ENCODE measurements at places on chromosomes 2 and 18.

DNA sequence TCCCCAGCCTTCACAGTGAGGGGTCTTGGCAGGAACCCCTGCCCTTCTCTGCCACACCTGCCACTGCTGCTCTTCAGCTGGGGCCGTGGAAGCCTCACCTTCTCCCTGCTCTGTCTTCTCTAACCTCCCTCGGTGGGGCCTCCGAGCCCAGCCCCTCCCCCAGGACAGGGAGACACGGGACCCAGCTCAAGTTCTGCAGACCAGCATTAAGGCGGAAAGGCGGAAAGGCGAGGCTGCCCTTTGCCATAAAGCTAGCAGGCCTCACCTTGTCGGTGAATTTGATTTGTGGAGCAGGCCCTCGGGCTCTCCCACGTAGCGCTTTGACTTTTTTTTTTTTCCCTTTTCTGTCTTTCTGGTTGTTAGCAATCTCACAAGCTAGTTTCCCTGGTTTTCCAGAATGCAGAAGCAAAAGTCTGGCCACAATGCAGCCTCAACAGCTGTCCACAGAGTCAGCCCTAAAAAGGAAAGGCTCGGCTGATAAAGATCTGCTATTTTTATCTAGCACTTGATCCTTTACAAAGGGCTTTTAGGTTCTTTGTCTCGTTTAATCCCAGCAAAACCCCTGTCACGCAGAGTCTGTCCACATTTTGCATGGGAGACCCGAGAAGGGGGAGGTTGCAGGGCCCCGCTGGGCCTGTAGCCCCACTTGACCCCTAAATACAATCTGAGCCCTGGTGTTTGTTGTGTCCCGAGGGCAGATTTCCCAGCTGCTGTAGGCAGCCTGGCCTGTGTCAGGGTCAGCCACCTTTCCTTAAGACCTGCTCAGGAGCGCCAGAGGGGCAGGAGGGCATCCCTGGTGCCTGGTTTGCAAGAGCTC lies 6.0 kb downstream of the ITM2C start:
- DNase-seq: no peak

GRCh38 chr2:9310798-9311197 lies 104.2 kb downstream of the ASAP2 start:
- DNase-seq: no peak

GRCh38 chr18:47558110-47558750 lies 306.8 kb upstream of the SKOR2 start:
- no peak for DNase-seq

- DNase-seq: no peak
Observed at GRCh38 chr2:191631754-191632153, 46.2 kb upstream of the NABP1 start.

GRCh38 chr18:78080761-78081160 lies 831.1 kb downstream of the GALR1 start:
- no peak for DNase-seq

DNA sequence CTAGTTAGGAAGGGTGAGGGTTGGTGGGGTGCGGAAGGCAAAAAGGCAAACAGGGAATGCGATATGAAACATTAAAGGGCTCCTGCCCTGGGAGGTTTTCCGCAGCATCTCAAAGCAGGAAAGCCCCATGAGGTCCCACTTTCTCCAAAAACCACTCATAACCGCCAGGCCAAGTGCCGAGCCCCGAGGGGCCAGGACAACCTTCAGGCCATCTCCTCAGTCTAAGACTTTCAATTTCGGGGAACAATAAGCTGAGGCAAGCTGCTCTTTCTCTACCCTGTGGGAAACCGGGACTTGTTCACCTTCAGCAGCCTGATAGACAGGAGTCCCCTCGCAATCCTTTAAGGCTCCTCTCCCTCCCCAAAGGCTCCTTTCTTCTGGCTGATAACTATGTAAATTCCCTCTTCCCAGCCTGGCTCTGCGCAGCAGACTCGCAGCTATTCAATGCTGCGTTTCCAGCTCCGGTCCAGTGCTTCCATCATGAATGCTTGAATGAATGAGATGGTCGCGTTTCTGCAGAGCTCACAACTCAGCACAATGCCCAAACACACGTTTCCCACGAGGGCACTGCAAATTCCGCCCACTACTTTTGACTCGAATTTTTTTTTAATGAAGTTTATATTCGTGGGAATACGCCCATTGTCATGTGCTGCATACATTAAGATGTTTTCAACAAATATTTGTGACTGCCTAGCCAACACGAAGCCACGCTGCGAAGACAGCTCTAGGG lies 1.4 kb downstream of the LAMA1 start:
- no peak for DNase-seq

- DNase-seq: no peak
Observed at GRCh38 chr18:76255070-76255683, 239.9 kb downstream of the ZNF516 start.

- no peak for DNase-seq
Observed at GRCh38 chr18:57744211-57744694, 58.9 kb downstream of the ATP8B1 start.

DNA sequence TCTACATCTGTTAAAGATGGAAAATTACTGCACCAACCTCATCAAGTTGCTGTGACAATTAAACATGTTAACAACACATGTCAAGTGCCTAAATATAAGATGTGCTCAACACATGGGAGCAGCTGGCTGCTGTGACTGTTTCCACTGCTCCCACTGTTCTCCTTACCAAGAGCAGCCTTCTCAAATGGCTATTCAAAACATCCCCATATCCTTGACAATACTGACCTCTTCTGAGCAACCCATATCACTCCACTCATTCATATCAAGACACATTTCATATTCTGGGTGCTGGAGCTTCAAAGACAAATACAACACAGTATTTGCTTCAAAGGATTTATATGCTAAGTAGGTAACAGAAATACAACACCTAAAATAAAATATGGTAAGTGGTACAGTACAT lies 60.3 kb downstream of the PIAS2 start:
- DNase-seq: no peak

- no peak for DNase-seq
Observed at GRCh38 chr2:144407262-144407661, 112.7 kb downstream of the ZEB2 start.

DNA sequence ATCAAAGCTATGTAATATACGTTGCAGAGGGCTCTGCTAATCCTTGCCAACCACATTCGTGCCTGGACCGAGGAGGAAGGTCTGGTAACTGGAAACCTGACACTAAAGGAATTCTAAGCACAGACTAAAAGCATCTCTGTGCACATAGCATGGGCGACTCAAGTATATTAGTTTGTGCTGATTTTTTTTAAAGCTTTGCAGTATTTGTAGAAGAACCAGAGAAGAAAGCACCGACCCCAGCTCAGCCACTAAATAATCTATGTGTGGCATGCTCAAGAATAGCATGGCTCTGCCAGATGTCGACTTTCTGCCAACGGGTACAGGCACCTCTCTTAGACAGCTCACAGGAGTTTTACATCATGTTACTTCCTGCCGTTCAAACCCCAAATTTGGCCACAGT lies 73.2 kb upstream of the NRP2 start:
- no peak for DNase-seq

DNA sequence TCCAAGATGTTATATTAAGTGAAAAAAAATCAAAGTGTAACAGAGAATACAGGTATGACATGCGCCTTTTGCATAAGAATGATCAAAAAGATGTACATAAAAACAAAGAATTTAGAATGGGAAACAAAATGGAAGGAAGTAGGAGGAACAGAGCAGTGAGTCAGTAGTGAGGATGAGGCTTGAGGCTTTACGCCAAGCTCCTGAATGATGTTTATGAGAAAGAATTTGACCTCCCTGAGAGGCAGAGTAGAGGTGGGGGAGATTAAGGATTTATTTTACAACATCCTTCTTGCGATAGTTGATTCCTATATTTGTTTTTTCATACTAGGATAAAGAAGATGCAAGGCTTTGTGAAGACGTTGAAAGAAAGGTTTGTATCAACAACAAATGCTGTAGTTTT lies 81.4 kb downstream of the DCDC2C start:
- no peak for DNase-seq

DNA sequence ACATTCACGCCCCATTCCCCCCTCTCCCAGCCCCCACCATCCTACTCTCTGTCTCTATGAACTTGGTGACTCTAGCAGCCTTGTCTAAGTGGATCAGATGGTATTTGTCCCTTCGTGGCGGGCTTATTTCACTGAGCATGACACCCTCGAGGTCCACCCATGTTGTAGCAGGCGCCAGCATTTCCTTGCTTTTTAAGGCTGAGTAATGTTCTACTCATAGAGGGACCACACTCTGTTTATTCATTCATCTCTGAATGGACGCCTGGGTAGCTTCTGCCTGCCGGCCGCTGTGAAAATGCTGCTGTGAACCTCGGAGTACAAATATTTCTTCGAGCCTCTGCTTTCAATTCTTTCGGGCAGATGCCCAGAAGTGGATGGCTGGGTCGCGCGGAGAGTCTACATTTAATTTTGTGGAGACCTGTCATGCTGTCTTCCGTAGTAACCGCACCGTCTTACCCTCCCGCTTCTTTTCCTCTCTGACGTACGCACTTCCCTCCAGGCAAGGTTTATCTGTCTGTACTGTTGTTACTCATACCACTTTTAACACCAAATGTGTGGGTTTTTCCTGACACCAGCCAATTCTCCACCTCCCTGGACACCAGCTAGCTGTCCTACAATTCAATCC lies 5.6 kb downstream of the CROCC2 start:
- no peak for DNase-seq
